Activated T-cell treated with anti-CD3 and anti-CD28 coated beads, Interleukin-2, amount 50 U/mL, for 48 hours (primary cell): ENCODE measurements at places on chromosomes 7 and 10.

DNA sequence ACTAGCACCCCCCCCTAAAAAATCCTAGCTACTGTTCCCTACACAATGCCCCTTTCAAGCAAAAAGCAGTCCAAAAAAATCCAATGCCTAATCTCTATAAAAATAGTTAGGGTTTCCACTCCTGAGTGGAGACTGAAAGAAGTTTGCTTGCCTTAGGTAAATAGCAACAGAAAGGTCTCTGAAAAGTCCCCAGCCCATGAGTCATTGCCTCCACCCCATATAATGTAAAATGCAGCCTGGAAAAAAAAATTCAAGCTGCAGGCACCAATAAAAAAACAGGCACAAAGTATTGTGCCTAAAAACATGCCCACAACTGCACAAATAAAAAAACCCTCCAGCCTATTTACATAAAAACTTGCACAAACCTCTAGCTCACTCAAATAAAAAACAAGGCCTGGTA, 47.5 kb downstream of the ZNF680 start:
- no peak for DNase-seq

DNA sequence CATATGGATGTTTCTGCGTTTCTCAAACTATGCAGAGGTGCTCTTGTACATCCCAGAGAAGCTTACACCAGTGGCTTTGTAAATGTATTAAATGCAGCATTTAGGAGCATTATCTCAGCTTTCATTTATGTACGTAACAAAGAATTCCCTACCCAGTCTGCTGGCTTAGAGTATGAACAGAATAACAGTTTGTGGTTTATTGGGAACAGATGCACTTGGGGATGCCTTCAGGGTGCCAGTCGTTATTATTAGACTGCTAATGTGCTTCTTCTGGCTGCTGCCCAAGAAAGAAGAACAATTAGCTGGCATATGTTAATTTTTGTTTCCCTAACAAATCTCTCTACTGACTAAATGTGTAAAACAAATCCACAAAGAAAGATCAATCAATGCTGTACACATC, 241.9 kb downstream of the FOXP2 start:
- no peak for DNase-seq

DNA sequence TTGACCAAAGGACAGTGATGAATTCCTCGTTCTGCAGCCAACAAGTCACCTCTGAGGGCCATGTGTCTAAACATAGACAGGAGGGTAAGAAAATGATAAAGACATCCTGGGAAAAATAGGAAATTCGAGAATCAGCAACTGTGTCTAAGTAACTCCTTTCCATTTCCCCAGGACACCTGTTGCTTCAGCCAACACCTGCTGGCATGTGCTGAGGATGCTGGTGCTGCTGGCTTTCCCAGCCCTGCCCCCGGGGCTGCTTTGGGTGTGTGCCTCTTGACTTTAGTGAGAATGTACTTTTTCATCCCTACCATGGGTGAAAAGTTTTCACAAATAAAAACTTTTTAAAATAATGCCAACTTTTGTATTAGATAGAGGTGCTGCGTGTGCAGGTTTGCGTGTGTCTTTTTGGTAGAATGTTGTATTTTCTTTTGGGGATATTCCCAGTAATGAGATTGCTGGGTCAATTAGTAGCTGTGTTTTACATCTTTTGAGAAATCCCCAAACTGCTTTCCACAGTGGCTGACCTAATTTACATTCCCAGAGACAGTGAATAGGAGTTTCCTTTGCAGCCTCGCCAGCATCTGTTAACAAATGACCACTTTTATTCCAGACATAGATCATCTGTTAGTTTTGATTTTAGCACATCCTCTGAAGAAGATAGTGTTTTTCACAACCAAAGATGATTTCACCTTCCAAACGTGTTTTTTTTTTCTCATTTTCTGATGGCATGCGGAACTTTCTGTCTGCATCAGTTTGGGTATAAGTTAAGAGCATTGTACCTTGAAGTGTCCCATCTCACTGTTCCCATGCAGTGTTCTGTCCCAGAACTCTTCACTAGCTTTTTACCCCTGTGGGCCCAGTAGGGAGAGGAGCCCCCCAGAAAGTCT, 104.2 kb upstream of the ACBD5 start:
- peak; percentile 35 for DNase-seq

DNA sequence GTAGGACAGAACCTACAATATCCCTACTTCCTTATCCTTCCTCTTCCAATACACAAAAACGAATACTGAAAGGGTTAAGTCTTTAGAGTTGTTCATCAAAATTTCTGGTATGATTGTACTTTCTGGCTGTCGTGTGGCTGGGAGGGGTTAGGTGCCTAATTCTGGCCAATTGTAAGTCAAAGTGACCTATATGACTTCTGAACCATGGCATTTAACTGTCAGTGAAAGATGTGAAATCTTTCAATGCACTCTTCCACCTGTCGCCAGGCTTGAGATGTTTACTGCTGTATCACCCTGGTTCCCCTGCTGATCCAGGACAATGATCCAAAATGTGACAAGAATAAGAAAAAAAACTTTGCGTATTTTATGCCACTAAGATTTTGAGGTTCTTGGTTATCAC, 20.8 kb downstream of the EPC1 start:
- no peak for DNase-seq

- no peak for DNase-seq
Observed at GRCh38 chr10:126394948-126395347, 6.7 kb upstream of the ADAM12 start.

DNA sequence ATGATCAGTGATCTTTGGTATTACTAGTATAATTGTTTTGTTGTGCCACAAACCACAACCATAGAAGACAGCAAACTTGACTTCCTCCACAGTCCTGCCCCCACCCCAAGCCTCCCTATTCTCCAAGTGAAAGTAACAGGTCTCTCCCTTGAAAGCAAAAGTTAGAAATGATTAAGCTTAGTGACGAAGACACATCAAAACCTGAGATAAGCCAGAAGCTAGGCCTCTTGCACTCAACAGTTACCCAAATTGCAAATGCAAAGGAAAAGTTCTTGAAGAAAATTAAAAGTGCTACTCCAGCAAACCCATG, 7.5 kb downstream of the SAR1A start:
- DNase-seq: peak; percentile 73

DNA sequence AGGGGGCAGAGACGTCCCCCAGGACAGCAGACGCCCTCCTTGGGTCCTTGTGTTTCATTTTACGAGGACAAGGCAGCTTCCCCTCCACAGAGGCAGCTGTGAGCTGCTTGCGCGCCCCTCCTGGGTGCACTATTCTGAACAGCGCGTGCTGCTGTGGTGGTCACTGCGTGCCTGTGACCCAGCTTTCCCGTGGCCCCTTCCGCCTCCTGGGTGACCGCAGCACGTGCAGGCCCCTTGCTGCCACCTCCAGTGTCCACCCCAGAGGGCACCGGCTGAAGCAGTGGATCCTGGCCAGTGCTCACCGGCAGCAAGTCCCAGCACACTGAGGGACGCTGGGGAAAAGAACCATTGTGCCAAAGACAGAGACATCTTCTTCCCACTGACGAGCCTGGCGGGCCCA, 81.4 kb downstream of the TCERG1L start:
- no peak for DNase-seq

- DNase-seq: no peak
Observed at GRCh38 chr7:12519682-12520009, 50.9 kb upstream of the SCIN start.

DNA sequence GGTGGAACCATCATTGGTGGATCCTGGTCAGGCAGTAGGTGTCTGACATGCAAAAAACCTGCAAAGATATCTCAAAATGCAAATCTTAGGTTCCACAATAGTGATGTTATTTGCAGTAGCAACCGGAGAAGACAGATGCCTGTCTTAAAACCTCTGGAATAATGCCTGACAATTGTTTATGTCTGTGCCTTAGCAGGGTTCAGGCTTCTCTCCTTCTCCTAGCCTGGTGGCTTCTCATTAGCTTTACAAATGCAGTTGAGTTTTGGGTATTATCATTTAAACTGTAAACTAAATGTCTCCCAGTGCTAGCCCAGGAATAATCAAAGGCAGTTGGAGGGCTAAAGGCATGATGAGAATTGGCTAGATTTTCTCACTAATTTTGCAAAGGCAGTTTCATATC, 146.3 kb upstream of the NRG3 start:
- DNase-seq: no peak

GRCh38 chr7:128217030-128217805, 23.9 kb upstream of the LEP start:
- no peak for DNase-seq

GRCh38 chr10:104104418-104104817, 17.6 kb upstream of the SFR1 start:
- DNase-seq: no peak

- DNase-seq: no peak
Observed at GRCh38 chr7:151461942-151462230, 21.9 kb upstream of the CRYGN start.

DNA sequence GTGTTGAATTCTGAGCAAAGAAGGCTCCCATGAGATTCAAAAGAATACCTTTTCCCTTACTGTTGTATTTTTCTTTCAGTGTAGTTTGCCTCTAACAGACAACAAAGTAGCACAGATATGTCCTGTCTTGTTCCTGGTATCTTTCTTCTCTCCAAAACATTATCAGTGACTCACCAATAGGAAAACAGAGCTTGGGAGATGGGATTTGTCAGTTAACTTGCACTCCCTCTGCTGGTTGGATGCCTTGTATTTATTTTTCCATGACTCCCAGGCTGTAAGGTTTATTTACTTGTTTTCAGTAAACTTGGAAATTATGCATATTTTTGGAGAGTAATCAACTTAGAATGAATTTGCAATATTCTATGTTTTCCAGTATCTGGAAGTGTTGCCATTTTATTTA, 129.7 kb downstream of the SAMD9 start:
- no peak for DNase-seq

GRCh38 chr10:34102893-34103506, 712.1 kb downstream of the PARD3 start:
- no peak for DNase-seq
